Stimulated activated CD8-positive, alpha-beta memory T cell treated with anti-CD3 and anti-CD28 coated beads, Interleukin-2, amount 100 ng/mL, for 1 hour (primary cell): ENCODE measurements at places on chromosomes 6 and 20.

DNA sequence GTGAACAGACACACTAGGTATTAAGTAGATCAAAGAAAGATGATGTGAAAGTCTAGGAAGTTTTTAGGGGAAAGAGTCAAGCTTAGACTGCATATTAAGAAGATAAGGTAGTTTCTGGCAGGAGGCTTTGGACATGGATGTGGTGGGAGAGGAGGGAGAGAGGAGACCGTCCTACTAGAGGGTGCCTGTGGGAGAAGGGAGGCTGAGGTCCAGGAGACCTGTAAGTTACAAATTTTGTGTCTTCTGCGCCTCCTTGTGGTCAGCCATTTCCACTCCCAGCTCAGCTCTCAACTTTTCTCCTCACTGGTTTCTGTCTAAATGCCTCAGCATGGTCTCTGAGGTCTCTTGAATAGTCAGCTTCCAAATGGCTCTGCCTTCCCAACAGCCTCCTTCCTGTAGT is 193.5 kb downstream of the UNC5CL start:
- no peak for DNase-seq

DNA sequence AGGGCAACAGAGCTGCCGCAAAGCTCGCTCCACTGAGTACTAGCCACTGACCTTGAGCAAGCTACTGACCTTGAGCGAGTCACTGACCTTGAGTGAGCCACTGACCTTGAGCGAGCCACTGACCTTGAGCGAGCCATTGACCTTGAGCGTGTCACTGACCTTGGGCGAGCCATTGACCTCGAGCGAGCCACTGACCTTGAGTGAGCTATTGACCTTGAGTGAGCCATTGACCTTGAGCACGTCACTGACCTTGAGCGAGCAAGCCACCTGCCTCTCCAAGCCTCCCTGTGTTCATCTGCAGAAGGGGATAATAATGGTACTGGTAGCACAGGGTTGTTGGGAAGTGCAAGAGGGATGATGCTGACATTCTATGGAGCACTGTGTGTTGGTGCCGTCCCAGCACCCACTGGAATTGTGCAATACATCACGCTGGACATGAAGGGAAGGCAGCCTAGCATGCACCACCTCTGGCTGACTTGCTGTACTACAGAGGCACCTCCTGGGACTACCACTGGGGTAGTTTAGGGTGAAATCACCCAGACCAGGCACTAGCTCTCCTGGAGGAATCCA is 60.2 kb downstream of the CTCFL start:
- DNase-seq: no peak

DNA sequence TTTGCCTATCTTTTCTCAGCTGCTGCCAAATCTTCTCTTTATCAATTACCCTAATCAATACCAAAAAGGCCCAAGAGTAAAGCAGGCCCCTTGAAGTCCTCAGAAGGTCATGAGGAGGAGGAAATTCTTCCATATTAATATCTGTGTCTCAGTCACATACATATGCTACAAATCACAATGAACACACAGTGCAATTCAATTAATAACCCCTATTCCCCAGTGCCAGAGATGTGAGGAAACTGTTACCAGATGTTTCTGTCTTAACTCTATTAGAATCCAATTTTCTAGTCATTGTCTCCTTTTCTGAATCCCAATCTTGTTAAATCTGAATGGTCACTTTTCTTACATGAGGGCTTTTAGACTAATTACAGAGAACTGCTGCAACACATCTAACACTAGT is 45.9 kb upstream of the SLC2A12 start:
- no peak for DNase-seq

- no peak for DNase-seq
Observed at GRCh38 chr6:53426667-53427270, 78.0 kb upstream of the ELOVL5 start.

DNA sequence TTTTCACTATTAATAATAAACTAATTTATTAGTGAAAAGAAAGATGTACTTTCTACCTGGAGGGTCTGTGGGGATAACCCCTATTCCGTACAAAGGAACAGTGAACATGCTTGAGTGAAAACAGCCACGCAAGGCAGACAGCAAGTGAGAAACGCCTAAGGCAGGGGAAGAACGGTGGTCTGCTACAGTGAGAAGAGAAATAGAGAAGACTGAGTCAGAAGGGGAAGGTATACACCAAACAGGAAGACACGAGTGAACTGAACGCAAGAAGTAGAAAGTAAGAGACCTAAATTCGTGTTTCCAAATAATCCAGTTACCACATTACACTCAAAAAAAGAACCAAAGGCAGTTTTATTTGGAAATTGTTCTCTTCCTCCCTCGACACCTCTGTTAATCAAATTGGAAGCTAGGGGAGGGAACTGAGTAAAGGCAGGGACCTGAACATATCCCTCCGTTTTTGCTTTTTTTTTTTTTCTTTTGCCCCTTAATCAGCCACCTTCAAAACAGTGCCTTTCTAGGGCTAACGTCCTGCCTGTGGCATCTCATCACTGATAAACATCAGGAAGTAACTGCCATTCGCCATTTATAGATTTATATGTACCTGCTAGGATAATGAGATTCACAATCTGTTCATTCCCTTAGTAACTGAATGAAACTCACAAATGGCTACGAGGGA is 48.9 kb downstream of the ATXN1 start:
- no peak for DNase-seq

DNA sequence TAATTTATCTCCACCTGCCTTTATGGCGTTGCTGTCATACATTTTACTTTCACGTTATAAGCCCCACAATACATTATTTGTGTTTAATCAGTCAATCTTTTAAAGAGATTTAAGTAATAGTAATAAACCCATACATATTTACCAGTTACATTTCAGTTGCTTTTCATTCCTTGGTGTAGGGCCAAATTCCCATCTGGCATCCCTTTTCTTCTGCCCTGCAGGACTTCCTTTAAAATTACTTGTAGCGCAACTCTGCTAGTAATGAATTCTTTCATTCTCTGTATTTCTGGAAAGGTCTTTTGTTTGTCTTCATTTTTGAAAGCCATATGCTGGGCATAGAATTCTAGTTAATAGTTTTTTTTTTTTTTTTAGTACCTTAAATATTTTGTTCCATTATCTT is 24.9 kb downstream of the ZNF334 start:
- no peak for DNase-seq

DNA sequence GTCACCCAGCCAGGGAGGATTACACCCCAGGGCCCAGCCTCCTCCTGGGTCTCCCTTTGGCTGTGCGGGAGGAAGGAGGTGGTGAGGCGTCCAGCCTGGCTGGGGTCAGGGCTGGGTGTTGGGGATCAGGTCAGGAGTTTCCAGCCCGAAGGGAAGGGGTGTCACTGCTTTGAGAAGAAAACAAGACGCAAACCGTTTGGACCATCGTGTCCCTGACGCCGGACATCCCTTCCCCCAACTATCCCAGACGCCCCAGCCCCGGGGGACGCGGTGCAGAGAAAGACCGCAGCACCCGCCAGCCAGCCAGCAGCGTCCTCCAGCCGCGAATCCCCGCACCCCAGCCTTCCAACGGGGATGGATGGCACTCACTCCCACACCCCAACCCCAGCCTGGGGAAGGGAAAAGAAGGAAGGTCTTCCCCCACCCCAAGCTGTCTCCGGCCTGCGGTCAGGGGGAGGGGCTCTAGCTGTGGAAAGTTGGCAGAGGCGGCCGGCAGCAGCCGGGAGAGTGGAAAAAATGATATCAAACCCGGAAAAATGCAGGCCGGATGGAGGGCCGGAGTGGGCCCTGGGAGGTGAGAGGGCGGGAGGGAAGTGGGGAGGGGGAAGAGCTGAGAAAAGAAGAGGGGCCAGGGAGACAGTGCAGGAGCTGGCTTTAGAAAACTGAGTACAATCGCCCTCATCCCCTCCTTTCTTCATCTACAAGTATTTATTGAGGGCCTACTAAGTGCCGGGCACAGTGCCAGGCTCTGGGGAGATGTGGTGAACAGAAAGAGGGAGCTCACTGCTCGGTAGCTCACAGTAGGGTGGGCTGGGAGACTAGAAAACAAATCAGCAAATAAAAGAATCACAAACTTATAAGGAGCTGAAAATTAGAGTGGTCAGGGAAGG is 10.6 kb downstream of the REM1 start:
- no peak for DNase-seq

DNA sequence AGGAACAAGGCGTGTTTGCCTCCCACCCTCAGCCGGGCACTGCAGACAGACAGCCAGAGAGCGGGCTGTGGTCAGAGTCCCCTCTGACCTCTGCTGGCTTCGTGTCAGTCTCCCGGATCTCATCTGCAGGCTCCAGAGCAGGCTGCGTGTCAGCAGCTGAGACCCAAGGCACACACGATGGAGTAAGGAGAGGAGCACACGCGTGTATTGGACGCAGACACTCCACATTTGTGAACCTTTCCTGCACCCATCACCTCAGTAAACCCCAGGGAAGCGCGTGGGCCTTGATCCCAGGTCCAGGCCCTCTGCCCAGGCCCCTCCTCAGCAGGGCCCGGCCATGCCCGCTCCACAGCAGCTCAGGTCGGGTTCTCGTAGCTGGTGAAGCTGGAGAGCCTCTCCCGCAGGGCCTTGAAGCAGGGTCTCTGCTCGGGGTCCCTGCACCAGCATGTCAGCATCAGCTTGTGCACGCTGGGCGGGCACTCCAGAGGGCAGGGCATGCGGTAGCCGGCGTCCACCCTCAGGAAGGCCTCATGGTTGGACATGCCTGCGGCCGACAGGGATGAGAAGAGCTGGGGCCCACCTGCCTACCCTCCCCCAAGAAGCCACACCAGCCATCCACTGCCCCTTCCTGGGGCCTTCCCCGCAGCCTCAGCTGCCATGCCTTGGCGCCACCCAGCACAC is 7.9 kb downstream of the PTK6 start:
- DNase-seq: no peak

DNA sequence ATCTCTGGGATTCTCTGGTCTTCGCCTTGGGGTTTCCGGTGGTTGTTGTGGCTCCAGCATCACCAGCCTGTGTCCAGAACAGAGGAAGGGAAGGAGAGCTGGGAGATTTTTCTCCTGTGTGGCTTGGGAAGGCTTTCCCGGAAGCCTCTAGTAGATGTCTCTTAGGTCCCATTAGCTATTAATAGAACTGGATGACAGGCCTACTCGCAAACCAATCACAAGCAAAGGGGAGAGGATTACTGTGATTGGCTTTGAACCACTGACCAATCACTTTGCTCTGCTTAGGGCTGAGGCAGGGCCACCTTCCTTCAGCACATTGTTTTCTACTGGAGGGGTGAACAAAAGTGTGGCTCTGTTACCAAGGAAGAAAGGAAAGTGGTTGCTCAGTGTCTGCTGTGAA is 203.4 kb upstream of the SULF2 start:
- DNase-seq: no peak

DNA sequence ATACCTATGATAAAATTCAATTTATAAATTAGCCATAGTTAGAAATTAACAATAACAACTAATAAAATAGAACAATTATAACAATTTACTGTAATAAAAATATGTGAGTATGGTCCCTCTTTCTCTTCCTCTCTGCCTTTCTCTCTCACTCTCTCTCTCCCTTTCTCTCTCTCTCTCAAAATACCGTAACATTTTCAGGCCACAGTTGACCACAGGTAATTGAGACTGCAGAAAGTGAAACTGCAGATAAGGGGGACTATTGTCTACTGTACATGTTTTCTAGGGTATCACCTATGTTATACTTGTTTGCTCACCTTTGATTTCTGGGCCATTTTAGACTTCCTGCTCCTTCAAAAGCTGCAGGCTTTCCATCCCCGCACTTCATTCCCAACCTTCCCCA is 46.8 kb downstream of the LY86 start:
- no peak for DNase-seq

GRCh38 chr6:23441808-23442461 is 684.1 kb upstream of the NRSN1 start:
- DNase-seq: no peak

DNA sequence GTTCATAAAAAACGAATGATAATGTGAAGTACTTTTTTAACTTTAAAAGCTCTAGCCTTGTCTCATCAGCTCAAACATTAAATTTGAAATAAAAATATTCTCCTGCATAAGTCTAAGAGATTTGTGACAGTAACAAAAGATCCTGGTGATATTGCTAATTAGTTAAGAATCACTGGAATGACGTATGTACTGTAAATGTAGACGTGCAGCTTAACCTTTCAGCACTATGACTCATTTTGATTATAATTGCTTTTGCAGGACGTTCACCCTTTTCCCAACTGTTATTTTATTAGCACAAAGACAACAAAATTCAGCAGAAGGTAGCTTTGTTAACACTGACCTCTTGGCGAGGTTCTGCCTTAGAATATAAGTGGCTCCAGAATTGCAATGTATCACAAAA is 68.6 kb downstream of the TENT5A start:
- no peak for DNase-seq

- DNase-seq: no peak
Observed at GRCh38 chr6:98975421-98975820, 27.7 kb upstream of the FBXL4 start.

- DNase-seq: no peak
Observed at GRCh38 chr6:170136541-170137175, 154.2 kb downstream of the DLL1 start.

GRCh38 chr6:170445971-170446370 is 107.1 kb downstream of the PSMB1 start:
- no peak for DNase-seq

- no peak for DNase-seq
Observed at GRCh38 chr6:148112851-148113319, 229.8 kb upstream of the SASH1 start.
